ENCODE measurements at places on chromosomes 6 and 20. TPM values are rescaled to one million over a fixed set of nuclear protein-coding genes. Genes with fewer than 3 reads are reported as not detected.

DNA sequence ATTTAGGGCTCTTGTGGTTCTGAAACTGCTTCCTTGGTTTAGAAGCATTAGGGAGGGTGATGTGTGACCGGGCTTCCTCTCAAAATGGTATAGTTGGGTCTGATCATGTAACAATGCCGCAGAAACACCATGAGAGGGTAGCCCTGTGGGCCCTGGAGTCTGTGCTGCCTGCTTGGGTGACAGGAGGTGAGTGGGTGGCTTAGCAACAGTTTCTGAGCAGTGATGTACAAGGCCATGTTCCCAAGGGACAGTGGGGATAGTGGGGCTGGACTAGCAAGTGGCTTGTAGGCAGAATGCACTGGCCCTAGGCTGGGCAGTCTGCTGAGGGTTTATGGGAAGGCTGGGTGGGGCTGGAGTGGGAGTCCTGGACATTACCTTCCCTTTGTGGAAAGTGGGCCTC lies 106.9 kb upstream of the MYL9 start:
- H3K27ac ChIP-seq: no peak overlapping the region
- H3K36me3 ChIP-seq: no peaks in the 10 kb centered on the region
- no peak overlapping the region for H3K4me3 ChIP-seq

PGC gene
- not detected for total RNA-seq

GABRR1 gene
- 0.24 TPM for total RNA-seq

DNA sequence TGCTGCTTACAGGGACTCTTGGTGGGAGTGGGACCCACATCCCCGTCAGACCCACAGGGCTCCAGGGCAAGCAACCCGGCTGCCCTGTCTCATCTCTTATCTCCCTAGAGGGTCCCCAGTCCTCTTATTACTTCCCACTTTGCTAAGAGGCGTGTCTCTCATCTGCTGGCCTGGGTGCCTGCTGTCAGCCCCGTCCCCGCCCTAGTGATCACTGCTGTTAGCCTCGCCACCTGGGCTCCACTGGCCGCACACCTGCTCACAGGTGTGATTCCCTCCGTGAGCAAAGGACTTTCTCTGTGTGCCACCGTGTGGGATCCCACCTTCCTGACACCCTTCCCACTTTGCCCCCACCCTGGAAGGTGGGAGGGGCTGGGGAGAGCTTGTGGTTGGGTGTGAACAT lies 57.6 kb downstream of the TCP11 start:
- no peaks in the 10 kb centered on the region for H3K27me3 ChIP-seq
- DNase-seq: no peak
- H3K4me1 ChIP-seq: peaks cover 20% of the 10 kb centered on the region
- no peak overlapping the region for H3K4me3 ChIP-seq
- peaks cover 100% of the 10 kb centered on the region for H3K36me3 ChIP-seq

DNA sequence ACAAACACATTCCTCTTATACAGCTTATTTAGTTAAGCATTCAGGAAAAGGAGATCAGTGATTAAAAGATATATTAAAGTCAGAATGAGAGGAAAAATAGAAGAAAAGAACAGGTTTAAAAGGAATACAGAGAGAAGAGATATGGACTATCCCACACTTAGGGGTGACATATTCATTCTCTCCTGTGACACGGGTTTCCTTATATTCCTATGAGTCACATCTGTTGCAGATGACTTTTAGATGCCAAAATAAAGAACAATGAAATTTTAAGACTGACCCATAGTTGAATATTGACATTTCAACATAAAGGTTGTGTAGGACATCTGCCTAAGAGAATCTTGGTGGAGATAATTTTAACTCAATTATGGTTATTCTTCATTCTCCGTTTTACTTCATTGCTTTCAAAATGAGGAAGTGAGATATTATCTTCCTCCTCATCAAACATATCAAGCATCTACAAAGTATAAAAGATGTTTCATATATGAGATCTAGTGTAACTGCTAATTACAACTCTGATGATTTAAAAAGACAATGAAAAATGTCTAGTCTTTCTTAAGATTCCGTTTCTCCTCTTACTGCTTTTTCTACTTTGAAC lies 1336.7 kb upstream of the CITED2 start:
- H3K4me3 ChIP-seq: no peak overlapping the region
- no peaks in the 10 kb centered on the region for H3K36me3 ChIP-seq
- no peaks in the 10 kb centered on the region for H3K27me3 ChIP-seq
- no peak overlapping the region for H3K27ac ChIP-seq
- DNase-seq: no peak

- H3K4me1 ChIP-seq: peaks cover 29% of the 10 kb centered on the region
- no peak overlapping the region for H3K4me3 ChIP-seq
- no peak overlapping the region for H3K27ac ChIP-seq
- DNase-seq: peak; percentile 52
These were observed 95.8 kb downstream of the TMEM242 start for GRCh38 chr6:157227202-157228166.

EPB41L1 gene
- 18.1 TPM for total RNA-seq

GRCh38 chr6:138498629-138499302 lies 528 bp downstream of the NHSL1 start:
- peaks cover 4% of the 10 kb centered on the region for H3K36me3 ChIP-seq
- H3K27ac ChIP-seq: no peak overlapping the region
- no peak for DNase-seq

GRCh38 chr6:152209211-152209610 lies 401.7 kb downstream of the ESR1 start:
- H3K27me3 ChIP-seq: no peaks in the 10 kb centered on the region
- DNase-seq: no peak
- no peak overlapping the region for H3K27ac ChIP-seq
- H3K36me3 ChIP-seq: peaks cover 94% of the 10 kb centered on the region
- H3K4me3 ChIP-seq: no peak overlapping the region
- no peaks in the 10 kb centered on the region for H3K4me1 ChIP-seq

DNA sequence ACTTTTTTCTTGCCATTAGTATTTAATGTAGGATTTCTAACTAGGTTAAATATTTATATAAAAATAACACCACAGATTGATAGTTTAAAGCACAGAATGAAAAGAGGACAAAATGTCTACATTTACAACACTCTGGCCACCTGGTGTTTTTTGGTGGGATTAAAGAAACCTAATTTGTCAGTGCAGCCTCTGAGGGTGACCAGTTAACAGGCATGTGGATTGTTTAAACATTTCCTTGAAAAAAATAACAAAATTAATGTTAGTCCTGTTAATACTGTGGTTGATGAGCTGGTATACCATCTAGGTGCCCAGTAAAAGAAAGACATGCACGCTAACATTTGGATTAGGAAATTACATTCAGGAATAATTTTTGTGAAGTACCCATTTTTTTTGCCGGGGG lies 8.8 kb downstream of the SLC9A8 start:
- peaks cover 8% of the 10 kb centered on the region for H3K4me1 ChIP-seq
- H3K4me3 ChIP-seq: no peak overlapping the region
- DNase-seq: no peak
- no peaks in the 10 kb centered on the region for H3K27me3 ChIP-seq

CHRNA4 gene
- not detected for total RNA-seq

SESN1 gene
- total RNA-seq: 55.7 TPM

- no peak overlapping the region for H3K27ac ChIP-seq
- H3K36me3 ChIP-seq: peaks cover 47% of the 10 kb centered on the region
- no peaks in the 10 kb centered on the region for H3K27me3 ChIP-seq
- DNase-seq: no peak
- no peaks in the 10 kb centered on the region for H3K4me1 ChIP-seq
- no peak overlapping the region for H3K4me3 ChIP-seq
These were observed 4.6 kb downstream of the VARS2 start for GRCh38 chr6:30918670-30919069.

GRCh38 chr6:71452697-71453370 lies 164.2 kb downstream of the OGFRL1 start:
- H3K4me3 ChIP-seq: no peak overlapping the region
- no peak overlapping the region for H3K27ac ChIP-seq
- H3K4me1 ChIP-seq: no peaks in the 10 kb centered on the region
- no peaks in the 10 kb centered on the region for H3K36me3 ChIP-seq

DNA sequence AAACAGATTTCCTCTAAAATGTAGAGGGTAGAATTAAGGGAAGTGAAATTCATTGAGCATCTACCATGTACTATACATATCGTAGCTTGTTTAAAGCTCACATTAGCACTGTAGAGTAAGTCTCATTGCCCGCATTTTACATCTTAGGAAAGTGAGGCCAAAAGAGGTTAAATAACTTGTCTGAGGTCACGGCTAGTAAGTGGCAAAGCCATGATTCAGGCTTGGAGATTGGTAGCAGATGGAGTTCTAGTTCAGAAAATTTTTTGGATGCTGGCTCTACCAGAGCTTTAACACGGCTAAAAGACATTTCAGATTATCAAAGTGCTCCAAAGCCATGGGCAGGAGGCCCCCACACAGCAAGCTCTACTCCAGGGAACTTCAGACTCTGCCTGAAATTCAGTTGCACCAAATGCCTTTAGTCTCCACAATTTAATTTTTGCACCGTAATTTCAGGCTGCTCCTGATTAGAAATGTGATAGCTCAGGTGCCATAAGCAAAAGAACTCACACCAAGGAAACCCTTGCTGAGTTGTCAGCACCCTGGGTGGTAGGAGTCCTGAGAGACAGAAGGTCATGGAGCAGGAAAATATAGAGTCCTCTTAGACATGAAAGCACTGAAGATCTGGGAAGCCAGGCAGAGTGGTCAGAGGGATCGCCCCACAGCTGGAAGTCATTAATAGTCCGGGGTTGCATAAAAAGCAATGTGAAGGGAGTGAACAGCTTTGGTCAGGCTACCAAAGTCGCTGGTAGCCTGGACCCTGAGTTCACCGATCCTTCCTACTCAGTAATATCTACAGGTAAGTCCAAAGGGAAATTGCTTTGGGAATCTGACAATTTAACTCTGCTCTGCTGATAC lies 55.2 kb upstream of the ASIP start:
- H3K36me3 ChIP-seq: no peaks in the 10 kb centered on the region
- no peak for DNase-seq
- H3K4me3 ChIP-seq: no peak overlapping the region
- H3K27me3 ChIP-seq: no peaks in the 10 kb centered on the region

GSTA2 gene
- not detected for total RNA-seq

GRCh38 chr20:6468423-6469116 lies 298.9 kb upstream of the BMP2 start:
- H3K4me1 ChIP-seq: no peaks in the 10 kb centered on the region
- H3K27me3 ChIP-seq: no peaks in the 10 kb centered on the region
- H3K36me3 ChIP-seq: no peaks in the 10 kb centered on the region
- H3K27ac ChIP-seq: no peak overlapping the region

BMP7 gene
- total RNA-seq: 15.1 TPM

GRCh38 chr20:23963941-23964340 lies 24.6 kb downstream of the GGTLC1 start:
- DNase-seq: no peak
- H3K27me3 ChIP-seq: no peaks in the 10 kb centered on the region
- H3K4me3 ChIP-seq: no peak overlapping the region

GRCh38 chr6:13624871-13625288 lies 9.7 kb downstream of the NOL7 start:
- no peak for DNase-seq
- no peak overlapping the region for H3K4me3 ChIP-seq
- H3K36me3 ChIP-seq: peaks cover 69% of the 10 kb centered on the region
- H3K27me3 ChIP-seq: no peaks in the 10 kb centered on the region
- no peak overlapping the region for H3K27ac ChIP-seq
- no peaks in the 10 kb centered on the region for H3K4me1 ChIP-seq

GRCh38 chr6:100595456-100595855 lies 130.7 kb upstream of the SIM1 start:
- DNase-seq: no peak
- peaks cover 3% of the 10 kb centered on the region for H3K36me3 ChIP-seq
- H3K27me3 ChIP-seq: no peaks in the 10 kb centered on the region
- H3K4me1 ChIP-seq: no peaks in the 10 kb centered on the region
- H3K27ac ChIP-seq: no peak overlapping the region

HLA-DMB gene
- total RNA-seq: 12.9 TPM

DNA sequence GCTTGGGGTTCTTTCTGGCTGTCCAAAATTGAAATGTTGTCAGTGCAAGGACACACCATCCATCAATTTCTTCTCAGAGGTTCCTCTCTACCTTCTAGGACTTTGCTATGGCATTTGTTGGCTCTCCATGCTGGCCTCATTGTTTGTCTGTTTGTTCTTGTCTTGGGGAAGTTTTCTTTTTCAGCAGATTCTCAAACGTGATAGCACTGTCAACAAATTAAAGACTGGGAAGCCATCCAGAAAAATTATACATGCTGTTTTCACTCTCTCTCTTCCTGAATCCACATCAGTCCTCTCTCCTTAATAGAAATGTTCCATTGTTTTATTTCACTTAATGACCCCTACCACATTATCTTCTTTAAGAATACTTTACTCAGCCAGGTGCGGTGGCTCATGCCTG lies 130.4 kb downstream of the PCSK2 start:
- no peak overlapping the region for H3K27ac ChIP-seq
- H3K27me3 ChIP-seq: no peaks in the 10 kb centered on the region
- H3K4me1 ChIP-seq: no peaks in the 10 kb centered on the region
- no peak for DNase-seq
- H3K4me3 ChIP-seq: no peak overlapping the region

GRCh38 chr6:44897316-44897715 lies 430.8 kb upstream of the RUNX2 start:
- H3K4me3 ChIP-seq: no peak overlapping the region
- no peaks in the 10 kb centered on the region for H3K27me3 ChIP-seq
- no peak overlapping the region for H3K27ac ChIP-seq
- no peaks in the 10 kb centered on the region for H3K36me3 ChIP-seq
- no peaks in the 10 kb centered on the region for H3K4me1 ChIP-seq
- no peak for DNase-seq

GRCh38 chr6:101208152-101208551 lies 185.4 kb upstream of the GRIK2 start:
- DNase-seq: no peak
- no peaks in the 10 kb centered on the region for H3K4me1 ChIP-seq

DNA sequence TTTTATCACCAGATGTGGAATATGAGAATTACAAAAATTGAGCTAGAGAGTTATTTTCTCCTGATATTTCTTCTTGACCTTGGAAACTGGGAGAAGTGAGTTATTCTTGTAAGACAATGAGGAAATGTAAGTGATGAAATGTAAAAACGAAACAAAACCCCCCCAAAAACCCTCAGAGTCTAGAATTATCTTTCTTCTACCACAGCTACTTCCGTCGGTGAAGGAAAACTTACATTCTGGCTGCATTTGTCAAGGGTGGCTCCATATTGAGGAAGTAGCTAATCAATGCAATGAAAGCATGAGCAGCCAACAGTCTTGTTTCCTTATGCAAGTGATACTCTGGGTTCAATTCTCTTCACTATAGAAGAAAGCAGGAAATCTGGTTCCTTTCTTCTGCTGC lies 661.7 kb upstream of the CITED2 start:
- H3K27ac ChIP-seq: no peak overlapping the region
- no peaks in the 10 kb centered on the region for H3K27me3 ChIP-seq
- no peaks in the 10 kb centered on the region for H3K36me3 ChIP-seq
- H3K4me3 ChIP-seq: no peak overlapping the region
- DNase-seq: no peak
- H3K4me1 ChIP-seq: no peaks in the 10 kb centered on the region

GRCh38 chr6:35955970-35956369 lies 35.1 kb upstream of the SRPK1 start:
- no peaks in the 10 kb centered on the region for H3K4me1 ChIP-seq
- H3K36me3 ChIP-seq: no peaks in the 10 kb centered on the region
- DNase-seq: no peak
- H3K4me3 ChIP-seq: no peak overlapping the region

SCRT2 gene
- total RNA-seq: not detected

ADGRB3 gene
- 2.4 TPM for total RNA-seq
